ENCODE measurements at places on chromosomes 16 and 17.

DNA sequence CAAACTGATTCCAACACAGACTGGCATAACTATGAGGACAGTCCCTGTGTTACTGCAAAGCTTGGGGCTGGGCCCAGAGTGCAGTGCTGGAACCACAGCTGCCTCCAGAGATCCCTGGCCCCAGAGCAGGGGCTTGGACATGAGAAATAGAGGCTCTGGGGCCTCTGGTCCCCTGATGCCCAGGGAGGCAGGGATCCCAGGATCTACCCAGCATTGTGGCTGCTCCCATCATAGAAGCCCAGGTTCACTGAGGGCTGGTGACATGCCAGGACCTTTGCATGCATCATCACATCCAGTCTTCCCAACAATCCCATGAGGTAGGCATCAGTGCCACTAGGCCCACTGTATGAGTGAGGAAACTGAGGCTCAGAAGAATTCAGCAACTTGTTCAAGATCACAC, 95.8 kb downstream of the TMEM132E start:
- no peak for DNase-seq

DNA sequence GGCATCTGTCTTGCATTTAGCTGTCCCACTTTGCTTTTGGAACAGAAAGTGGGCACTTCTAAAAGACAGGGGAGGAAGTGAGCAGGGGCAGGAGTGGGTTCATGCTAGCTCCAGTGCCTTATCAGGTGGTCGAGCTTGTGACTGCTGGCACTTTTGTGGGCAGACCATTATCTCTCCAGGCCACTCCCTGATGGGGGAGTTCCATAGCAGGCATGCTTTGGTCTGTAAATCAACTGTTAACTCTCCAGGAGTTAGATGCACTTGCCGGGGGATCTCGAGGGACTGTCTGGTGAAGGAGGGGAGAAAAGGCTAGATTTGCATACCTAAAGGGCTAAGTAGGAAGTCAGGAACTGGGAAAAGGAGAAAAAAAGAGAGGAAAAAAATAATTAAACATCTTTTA, 9.3 kb upstream of the CARD14 start:
- no peak for DNase-seq

GRCh38 chr16:89555265-89555664, 5.2 kb upstream of the RPL13 start:
- DNase-seq = no peak

DNA sequence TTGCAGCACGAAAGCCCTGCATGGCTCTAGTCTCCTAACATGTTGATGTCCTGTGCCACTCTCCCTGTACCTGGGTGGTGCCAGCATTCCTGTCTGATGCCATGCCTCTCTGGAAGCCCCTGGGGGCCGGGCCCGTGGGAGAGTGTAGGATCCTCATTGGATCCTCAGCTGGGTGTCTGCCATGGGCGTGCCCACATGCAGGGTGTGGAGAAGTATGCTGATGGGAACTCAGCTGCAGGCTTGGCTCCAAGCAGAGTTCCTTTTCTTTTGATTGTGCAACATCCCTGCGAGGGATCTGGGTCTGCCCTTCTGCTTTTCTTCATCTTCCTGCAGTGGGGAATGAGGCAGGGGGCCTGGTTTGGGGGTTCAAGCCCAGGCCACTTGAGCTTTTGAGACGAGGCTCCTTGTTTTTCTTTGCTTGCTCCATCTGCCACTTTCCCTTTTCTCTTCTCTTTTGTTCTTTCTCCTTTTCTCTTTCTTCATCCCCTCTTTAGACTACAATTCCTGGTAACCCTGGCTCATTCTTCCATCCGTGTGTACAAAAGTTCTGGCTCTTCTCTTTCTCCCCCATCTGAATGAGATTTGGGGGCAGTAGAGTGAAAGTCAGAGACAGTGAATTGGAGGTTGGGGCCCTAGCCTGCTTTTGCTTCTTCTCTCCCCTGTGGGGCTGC, 32.9 kb downstream of the KSR1 start:
- DNase-seq = no peak

Measured in RCC 7860 (cell line).